ENCODE measurements at places on chromosomes 5 and 9. TPM values are rescaled to one million over a fixed set of nuclear protein-coding genes. Genes with fewer than 3 reads are reported as not detected.

C9orf152 gene
- 9.1 TPM for total RNA-seq

- DNase-seq = no peak
These were observed 84.9 kb downstream of the SNX18 start for GRCh38 chr5:54602475-54602874.

DNA sequence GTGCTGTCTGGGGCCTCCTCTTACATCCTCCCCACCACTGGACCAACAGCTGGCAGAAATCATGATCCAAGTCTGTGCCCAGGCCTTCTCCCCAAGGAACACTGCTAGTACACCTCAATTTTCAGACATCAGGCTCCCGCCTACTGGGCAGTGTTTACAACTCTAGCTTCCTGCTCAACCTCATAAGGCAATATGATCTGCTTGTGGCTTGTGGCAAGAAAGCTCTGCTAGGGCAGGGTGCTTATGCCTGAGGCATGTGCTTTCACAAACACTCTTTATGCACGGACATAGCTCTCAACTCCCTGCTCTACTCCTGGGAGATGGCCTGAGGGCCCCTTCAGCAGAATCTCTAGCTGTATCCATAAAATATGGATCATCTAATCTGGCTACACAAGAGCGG lies 32.5 kb downstream of the SH3TC2 start:
- no peak for DNase-seq

- no peak for DNase-seq
These were observed 244.5 kb upstream of the C9orf72 start for GRCh38 chr9:27817747-27818146.

GRCh38 chr5:141363952-141364660 lies at the start of gene PCDHGA5:
Gene PCDHGA5 (plus strand): TSS chr5:141364162. CDS start chr5:141364331, 169 bp downstream.
- no peak for DNase-seq

DNA sequence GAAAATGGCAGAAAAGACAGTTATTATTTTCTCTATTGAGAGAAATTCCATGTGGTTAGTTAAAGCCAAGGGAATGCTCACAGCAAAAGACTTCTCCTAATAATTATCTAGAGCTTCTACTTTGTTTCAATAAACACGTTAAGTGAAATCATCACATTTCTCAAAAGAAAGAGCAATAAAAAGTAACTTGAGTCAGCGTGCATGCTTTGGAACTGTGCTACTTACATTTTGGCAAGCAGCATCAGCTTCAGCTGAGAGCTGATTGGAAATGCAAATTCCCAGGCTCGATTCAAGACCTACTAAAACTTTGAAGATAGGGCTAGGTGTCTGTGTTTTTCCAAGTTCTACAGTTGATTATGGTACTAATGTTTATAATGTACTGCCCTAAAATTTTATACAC lies 132.1 kb downstream of the CDH18 start:
- no peak for DNase-seq

PDE6A gene
- total RNA-seq = 1.4 TPM

FOXD4L3 gene
- total RNA-seq = not detected

- DNase-seq = no peak
These were observed 134.7 kb upstream of the RORB start for GRCh38 chr9:74362423-74362822.

DNA sequence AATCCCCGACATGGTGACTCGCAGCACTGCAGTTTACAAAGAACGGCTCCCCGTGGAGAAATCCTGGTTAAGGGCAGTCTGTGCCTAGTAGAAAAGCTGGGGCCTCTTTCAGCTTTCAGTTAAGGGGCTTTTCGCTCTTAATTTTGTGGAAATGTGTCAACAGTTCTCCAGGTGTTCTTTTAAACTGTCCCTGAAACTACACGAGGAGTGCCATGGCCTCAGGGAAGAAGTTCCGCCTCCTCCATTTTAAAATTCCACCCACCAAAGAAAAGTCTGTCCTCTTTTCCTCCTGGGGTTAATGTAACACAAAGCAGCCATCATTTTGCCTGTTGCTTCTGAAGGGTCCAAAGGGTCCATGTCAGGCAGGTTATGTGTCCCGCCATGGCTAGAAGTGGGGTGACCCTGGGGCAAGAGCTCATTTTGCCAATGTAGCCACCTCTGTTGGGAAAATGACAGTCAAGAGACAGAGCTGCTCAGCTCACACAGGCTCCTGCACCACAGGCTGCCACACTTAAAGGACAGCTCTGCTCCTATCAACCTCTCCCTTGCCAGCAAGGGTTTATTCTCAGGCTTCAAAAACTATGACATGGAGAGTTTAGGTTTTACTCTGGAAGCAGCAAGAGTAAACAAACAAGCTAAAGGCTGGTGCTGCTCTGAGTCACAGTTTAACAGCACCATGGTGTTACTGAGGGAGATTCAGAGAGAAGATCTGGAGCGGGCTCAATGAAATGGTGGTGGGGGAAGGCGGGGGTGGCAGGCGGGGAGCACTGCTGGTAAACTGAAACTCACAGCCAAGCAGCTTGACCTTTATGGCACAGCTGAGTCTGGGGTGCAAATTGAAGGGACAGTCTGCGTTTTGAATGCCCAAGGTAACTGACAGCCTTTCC lies 3.2 kb downstream of the WHRN start:
- no peak for DNase-seq
